ENCODE measurements at places on chromosomes 7 and 10.

DNA sequence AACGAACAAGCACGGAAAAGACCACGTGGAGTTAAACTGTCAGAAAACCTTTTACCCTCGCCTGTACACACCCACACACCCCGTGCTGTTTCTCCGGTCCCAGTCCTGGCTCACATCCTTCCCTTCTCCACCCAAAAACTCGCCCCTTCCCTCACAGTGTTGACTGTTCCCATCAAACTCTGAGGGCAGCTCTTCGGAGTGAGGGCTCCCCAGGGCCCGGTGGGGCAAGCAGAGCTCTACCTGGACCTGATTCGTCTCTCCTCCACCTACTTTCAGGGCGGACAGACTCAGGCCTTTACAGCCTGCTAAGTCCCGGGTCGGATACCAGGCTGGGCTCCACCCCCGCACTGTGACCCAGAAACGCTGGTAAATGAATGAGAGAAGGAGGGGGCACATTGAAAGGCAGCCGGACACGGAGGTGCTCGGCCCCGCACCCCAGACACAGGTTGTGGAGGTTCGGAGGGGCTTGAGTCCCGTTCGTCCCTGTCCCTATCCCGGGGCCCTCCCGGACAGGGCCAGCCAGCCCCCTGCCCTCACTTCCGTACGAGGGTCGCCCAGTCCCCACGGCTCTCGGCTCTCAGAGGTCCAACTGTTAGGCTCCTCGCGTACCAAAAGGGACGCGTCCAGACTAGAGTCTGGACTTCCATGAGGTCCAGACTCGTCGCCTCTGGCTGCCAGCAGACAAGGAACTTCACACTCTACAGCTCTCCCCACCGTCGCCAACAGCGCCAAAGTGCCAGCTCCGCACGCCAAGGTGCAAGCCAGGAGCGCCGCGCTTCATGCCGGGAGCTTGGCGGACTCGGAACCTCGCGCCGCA is 31.7 kb upstream of the ASL start:
- DNase-seq, result peak; percentile 71

- no peak for DNase-seq
Observed at GRCh38 chr7:55087521-55087961, 68.7 kb downstream of the EGFR start.

- no peak for DNase-seq
Observed at GRCh38 chr7:138727336-138728099, 26.4 kb upstream of the SVOPL start.

DNA sequence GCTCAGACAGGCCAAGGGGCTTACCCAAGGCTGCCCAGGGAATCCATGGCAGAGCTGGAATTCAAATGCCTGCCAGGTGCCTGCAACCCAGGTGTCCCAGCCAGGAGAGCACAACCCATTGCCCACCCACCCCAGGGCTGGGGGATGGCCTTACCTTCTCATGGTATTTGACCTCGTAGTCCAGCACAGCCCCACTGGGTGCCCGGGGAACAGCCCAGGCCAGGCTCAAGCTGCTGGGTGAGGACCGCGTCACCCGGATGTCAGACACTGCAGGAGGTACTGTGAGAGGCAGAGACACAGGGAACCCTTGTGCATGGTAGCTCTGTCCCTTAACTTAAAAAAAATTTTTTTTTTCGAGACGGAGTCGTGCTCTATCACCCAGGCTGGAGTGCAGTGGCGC is 9.0 kb downstream of the EPHB4 start:
- no peak for DNase-seq

DNA sequence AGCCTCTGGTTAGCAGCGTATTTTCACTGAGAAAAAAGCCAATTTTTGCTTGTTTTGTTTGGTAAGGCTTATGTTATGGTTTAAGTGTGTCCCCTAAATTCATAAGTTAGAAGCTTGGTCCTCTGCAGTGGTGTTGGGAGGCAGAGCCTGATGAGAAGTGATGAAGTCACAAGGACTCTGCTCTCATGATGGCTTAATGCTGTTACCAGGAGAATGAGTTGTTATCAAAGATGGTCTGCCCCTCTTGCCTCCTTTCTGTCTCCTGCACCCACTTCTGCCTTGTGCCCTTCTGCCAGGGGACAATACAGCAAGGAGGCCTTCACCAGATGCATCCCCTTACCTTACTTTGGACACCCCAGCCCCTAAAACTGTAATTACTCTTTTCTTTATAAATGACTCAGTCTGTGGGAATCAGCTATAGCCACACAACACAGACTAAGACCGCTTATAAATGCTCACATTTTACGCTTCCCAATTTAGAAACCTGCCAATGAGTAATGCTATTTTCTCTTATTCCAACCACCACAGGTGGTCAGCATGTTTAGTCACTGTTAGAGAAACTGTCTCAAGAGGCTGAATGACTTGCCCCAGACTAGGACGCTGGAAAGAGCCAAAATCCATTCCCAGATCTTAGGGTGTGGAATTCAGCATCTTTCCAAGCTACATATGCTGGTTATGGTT is 6.1 kb upstream of the PKD1L1 start:
- peak; percentile 83 for DNase-seq

- no peak for DNase-seq
Observed at GRCh38 chr7:31478721-31479120, 35.2 kb upstream of the ITPRID1 start.

- no peak for DNase-seq
Observed at GRCh38 chr7:81736091-81736490, 33.8 kb downstream of the HGF start.

- no peak for DNase-seq
Observed at GRCh38 chr7:140570120-140570519, 70.5 kb downstream of the DENND2A start.

- no peak for DNase-seq
Observed at GRCh38 chr7:47806701-47807103, 141.6 kb downstream of the PKD1L1 start.

- DNase-seq, result no peak
Observed at GRCh38 chr7:99102361-99102760, 41.5 kb downstream of the SMURF1 start.

GRCh38 chr10:48249763-48250351 is 24.6 kb downstream of the FRMPD2 start:
- DNase-seq, result no peak

- DNase-seq, result no peak
Observed at GRCh38 chr10:76459016-76459730, 1027.7 kb downstream of the LRMDA start.

DNA sequence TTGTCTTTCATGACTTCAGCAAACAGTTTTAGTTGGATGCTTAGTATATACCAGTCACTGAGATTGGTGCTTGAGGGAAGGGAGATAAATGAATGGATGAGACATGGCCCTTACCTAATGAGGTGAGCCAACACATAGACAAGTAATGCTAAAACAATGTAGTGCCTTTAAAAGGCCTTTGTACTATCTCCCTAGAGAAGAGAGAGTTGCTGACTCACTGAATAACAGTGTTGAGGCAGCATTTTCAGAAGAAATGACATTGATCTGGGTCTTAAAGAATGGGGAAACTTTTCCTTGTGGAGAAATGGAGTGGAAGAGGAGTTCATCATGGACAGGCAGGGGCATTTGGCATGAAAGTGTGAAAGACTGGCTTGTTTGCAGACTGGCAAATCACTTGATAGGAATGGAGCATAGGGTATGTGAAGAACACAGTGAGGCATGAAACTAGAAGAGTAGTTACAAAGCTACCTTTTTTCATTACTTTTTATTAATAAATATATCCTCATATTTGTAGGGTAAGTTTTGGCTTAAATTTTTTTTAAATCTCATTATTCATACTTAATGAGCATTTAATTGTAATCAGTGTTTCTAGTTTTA is 91.2 kb downstream of the KAT6B start:
- peak; percentile 53 for DNase-seq

DNA sequence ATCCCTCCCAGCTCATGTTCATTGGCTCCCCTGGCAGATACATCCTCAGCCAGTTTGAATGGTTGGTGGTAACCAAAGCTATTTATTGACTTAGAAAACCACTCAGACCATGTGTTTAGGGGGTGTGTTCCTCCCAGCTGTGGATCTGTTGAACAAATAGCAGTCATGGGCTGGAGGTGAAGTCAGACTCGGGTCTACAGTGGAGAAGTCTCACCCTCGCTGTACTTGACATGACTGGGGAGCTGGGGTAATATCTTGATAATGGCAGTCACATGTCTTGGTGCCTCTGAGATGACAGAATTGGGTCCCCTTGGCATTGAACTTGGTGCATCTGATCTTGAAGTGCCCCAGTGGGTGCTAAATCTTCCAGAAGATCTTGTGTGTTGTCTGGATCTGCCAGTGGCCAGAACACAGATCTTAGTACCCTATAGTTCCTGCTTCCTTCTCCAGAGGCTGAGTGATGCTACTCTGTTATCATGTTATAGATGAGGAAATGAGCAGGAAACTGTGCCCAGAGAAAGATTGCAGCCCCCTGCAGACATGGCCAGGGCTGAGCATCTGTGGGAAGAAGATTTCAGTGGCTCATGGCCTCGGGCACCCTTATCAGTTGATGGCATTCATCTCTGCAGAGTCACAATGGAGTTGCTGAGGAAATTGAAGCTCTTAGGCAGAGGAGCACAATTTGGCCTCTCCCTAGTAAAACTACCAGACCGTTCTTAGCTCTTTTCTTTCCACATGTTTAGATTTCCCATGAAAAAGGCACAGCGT is 50.4 kb downstream of the ADRA2A start:
- no peak for DNase-seq

DNA sequence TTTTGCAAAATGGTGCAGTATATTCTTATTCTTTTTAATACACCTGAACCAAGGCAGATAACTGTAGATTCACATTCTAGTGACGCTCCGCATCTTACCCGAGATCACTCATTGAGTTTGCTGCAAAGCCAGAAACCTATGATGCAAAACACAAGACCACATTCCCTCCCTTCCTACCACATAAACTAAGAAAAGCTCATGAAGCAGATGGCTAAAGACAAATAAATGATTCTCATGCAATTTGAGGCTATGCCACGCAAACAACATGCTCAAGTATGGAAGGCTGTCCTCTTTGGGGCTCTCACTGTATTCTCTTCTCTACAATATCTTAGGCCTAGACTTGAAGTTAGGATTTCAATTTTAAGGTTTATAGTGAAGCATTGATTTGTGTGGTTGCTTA is 95.0 kb upstream of the BMPER start:
- DNase-seq, result no peak

DNA sequence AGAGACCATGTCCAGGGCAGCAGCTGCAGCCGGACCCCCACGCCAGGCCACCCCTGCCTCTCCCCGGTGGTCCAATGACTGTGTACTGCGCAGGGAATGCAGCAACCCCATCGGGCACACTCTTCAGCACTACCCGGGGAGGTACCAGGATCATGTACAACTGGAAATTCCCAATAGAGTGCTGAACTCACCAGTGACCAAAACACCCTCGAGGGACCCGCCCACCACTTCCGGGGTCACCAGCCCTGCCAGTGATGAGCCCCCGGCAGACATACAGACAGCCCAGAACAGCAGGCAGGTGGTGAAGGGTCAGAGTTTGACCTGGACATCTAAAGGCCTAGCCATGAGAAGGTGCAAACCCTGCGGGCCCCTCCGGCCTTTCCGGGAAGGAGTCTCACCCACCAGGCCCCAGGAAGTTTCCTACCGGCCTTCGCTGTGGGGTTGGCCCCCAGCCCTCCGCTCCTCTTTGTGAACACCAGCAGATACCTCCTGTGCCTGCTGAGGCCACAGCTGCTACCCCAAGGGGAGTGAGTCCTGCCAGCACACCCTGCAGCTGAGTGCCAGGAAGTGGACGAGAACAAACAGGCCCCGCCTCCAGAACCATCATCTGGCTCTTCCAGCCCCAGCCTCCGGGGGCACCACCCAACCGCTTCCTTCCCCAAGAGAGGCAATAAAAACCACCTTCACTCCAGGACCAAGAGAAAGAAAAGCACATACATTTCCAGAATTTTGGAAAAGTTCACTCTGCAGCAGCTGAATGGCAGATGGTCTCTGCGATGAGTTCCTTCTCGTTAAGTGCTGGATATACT is 5.0 kb upstream of the ANKRD61 start:
- peak; percentile 28 for DNase-seq

GRCh38 chr10:89197473-89197872 is 9.6 kb downstream of the CH25H start:
- DNase-seq, result no peak

DNA sequence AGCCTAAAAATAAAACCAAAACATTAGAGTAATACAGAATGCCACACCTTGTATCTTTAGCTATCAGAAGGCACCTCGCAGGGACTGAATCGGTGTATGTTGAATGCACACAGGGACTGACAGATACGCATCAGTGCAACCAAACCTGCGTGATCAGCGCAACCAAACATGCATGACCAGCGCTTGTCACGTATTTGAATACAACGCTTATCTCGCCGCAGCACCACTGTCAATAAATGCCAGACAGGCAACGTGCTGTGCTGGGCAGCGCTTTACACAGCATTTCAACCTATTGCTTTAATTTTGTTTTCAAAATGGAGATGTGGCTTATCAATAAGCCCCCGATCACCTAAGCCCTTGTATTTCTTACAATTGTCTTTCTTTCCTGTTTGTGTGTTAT is 242.4 kb downstream of the SFMBT2 start:
- no peak for DNase-seq

GRCh38 chr7:83441-83840 is 108.9 kb upstream of the FAM20C start:
- DNase-seq, result no peak

DNA sequence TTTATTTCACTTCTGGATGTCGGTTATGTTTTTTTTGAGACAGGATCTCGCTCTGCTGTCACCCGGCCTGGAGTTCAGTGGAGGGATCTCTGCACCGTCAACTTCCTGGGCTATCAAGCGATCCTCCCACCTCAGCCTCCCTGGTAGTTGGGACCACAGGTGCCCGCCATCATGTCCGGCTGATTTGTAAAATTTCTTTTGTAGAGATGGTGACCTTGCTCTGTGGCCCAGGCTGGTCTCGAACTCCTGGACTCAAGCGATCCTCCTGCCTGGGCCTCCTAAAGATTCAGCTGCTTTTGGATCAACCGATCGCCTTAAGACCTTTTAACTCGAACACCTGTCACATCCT is 606 bp upstream of the RABGEF1 start:
- DNase-seq, result no peak

DNA sequence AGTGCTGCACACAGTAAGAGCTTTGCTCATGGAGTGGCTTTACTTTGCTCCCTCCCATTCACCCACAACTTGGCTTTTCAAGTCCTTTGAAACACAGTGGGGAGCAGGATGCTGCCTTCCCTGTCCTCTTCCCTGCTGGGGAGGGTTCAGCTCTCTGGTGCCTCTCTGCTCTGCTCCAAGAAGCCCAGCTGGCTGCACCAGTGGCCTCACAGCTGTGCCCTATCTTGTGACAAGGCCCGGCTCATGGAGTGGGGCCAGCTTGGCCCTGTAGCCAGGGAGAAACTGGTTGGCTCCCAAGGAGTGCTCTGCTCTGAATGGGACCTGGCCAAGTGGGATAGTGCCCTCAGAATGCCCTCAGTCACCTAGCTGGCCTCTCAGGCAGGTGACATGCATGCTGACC is 212.3 kb upstream of the ZMIZ1 start:
- DNase-seq, result no peak

DNA sequence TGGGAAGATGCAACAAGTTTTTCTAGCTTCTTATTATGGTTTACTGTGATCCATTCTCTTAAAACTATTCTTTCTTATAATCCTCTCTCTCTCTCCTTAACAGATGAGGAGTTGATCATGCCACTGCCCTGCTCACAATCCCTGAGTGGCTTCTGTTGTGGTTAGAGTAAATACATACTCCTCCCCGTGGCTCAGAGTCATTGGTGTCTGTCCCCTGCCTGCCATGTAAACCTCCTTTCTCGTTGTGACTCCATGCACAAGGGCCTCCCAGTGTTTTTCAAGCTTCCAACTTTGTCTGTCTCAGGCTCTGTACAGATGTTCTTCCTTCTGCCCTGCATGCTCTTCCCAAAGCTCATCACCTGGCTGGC is 20.4 kb downstream of the CCNY start:
- DNase-seq, result no peak

Measured in astrocyte of the hippocampus (primary cell).